ENCODE measurements at places on chromosomes 7 and 10. TPM values are rescaled to one million over a fixed set of nuclear protein-coding genes. Genes with fewer than 3 reads are reported as not detected.

PNLIP gene
- total RNA-seq, result 1.4 TPM

GRCh38 chr7:84228526-84228925, 33.9 kb upstream of the SEMA3A start:
- DNase-seq, result no peak

GRCh38 chr7:77239471-77239870, 39.9 kb upstream of the FGL2 start:
- DNase-seq, result no peak

DNA sequence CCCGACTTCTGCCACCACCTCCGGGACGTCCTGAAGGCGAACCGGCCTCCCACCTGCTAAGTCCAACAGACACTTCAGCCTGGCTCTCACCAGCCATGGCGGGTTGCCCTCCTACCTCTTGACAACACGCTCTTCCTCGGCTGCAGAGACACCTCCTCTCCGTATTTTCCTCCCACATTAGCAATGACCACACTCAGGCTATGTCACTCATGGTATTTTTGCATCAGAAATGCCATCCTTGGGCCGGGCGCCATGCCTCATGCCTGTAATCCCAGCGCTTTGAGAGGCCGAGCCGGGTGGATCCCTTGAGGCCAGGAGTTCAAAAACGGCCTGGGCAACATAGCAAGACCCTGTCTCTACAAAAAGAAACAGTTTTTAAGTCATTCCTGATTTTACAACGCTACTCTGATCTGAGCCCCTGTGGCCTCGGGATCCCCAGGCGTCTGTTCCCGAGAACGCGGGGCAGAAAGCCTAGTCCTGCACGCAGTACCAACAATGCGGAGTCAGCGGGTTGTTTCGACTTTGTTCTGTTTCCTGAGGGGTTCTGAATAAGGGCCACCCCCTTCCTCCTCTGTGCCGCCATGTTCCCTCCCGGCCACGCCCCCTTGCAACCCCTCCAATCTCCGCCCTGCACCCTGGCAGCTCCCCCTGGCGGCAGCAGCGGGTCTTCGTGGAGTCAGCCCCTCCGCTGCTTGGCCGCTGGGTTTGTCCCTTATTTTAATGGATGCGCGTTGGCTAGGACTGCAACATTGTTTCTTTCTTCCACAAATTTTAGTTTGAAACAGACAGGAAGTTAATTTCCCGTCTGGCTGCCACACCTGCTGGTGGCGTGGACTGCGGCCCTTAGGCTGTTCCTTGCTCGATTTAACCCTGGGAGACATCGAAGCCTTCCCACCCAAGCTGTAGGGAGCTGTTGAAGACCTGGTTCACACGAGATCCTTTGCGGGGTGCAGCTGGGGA, 9.7 kb upstream of the ZFAND2A start:
- peak; percentile 77 for DNase-seq
